IPS-NIHi11 (cell line): ENCODE measurements at places on chromosomes 2 and 18.
A peak's percentile ranks its signal among the peaks of the same experiment; 100 is the strongest.

DNA sequence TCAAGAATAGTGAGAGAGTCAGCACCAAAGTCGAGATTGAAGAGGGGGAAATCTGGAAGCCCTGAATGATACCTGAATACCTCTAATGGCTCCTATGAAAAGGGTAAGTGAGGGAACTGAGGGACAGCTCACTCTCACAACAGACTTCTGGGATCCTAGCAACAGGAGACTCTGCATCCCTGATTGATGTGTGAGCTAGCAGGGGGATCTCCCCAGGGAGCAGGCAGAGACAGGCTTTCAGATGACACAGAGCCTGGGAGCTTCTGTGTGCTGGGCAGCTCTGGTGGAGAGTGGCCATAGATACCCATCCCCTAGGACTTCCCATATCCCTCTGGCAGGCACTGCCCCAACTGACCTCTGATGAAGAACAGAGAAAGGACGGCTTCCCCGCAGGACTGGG is 206.2 kb downstream of the EXOC6B start:
- DNase-seq = no peak

DNA sequence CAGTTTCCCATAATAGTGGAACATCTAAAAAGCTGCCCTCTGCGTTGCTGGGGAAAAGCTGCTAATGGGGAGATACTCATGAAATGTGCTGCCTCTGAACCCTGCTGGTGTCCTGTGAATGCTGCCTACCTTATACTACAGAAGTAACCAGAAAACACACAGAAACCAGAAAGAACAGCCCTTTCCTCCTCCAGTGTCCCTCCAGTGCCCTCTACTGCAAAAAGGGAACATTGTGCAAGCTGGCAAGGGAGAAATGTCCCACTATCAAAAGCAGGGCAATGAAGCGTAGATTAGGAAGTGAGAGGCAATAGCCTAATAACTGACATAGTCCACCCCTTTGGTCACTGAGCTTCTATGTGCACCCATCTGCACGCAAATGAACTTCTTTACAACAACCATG is 162.7 kb upstream of the ETAA1 start:
- peak; percentile 23 for DNase-seq

DNA sequence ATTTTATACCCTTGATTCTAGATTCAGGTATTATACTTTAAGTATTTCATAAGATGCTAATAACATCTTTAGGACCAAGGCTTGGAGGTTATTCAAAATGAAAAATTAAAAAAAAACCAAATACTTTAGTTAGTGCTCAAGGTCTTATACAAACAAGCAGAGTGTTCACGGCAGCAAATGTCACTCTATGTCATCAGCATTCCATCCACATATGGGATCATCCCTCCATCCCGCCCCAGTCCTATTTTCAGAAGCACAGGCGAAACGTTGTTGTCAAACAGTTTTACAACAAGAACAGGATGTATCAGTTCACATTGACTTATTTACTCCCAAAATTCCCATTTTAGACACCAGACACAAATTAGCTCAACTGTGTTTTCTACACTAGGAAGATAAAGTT is 83.7 kb downstream of the DSEL start:
- no peak for DNase-seq

GRCh38 chr2:98800330-98801064 is 69.6 kb upstream of the MGAT4A start:
- no peak for DNase-seq

- DNase-seq = no peak
Observed at GRCh38 chr18:8960740-8961657, 141.5 kb upstream of the NDUFV2 start.

DNA sequence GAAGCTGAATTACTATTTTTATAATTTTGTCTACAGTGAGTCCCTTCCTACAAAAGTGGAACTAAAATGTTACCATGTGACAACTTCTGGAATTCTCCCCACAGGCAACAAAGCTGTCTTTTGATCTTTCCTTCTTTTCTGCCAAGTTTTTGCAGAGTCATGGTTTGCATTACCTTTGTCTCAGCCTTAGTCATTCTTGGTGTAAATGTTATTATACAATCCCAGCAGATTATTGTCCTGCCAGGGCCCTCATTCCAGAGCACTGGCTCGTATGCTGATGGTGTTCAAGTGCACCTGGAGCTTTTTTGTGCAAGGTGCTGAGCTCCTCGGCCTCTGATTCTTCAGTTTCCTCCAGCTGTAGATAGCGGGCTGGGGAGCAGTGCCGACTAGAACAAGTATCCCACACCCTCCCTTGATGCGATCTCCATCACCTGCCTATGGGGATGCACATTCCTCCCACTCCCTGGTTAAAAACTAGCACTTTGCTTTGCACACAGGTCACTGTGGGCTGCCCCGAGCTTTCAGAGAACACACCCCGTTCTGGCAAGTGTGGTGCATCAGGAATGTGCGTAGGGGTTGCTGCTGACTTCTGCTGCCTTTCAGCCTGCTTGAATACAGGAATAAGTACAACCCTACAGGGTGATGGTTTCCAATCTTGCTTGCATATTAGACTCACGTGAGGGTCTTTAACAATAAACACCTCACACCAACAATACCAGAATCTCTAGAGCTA is 263.6 kb downstream of the RNF144A start:
- DNase-seq = no peak

DNA sequence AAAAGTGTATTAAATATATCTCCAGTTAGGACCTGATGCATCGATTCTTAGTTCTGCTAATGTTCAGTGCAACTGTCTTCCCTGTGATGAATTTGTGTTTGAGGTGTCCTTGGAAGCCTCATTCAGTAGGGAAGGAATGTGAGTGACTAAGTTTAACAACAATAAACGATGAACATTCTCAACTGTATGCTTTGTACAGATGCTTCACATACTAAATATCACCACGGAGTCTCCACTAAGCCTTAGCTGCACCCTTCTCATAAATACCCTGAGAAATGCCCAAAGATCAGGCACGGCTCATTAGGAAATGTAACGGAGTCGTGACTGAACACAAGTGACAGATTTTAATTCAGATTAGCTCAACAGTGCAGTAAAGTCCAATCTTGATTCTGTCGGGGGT is 24.4 kb upstream of the AGFG1 start:
- no peak for DNase-seq

- DNase-seq = peak; percentile 77
Observed at GRCh38 chr2:238523158-238524110, 96.7 kb downstream of the ASB1 start.

DNA sequence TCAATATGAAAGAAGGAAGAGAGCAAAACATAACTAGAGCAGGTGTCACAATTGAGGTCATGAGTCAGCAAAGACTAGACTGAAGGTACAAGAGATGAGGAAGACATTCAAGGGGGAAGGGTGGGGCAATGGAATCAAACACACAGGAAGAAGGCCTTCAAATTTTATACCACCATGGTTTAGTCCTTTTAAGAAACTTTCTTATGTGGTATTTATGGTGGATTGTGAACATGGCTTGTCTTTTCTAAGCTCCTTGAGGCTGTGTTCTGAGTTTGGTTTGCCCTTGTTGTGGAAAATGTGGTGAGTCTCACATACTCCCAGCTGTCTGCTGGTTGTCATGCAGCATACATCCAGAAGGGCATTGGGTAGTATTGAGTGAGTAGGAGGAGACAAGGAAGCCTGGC is 62.1 kb downstream of the NABP1 start:
- no peak for DNase-seq

GRCh38 chr2:216369821-216370220 is 2.5 kb downstream of the MARCHF4 start:
- no peak for DNase-seq

GRCh38 chr2:164260506-164260905 is 360.8 kb downstream of the GRB14 start:
- no peak for DNase-seq

DNA sequence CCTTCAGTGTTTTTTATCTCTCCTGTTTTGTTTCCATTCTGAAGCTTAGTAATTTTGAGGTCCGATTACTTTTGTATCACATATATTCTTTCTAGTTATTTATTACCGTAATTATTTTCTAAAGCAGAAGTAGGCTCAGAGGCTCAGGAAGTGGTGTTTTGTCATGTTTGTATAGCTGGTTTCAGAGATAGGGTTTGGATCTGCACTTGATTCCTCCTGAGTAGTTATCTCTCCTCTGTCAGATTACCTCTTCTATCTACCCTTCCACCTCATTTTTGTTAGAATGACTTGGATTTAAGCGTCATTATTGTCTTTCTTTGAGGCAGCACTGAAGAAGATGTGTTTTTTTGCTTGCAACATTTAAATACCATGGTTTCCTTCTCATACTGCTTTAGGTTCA is 95.4 kb downstream of the MTA3 start:
- no peak for DNase-seq

DNA sequence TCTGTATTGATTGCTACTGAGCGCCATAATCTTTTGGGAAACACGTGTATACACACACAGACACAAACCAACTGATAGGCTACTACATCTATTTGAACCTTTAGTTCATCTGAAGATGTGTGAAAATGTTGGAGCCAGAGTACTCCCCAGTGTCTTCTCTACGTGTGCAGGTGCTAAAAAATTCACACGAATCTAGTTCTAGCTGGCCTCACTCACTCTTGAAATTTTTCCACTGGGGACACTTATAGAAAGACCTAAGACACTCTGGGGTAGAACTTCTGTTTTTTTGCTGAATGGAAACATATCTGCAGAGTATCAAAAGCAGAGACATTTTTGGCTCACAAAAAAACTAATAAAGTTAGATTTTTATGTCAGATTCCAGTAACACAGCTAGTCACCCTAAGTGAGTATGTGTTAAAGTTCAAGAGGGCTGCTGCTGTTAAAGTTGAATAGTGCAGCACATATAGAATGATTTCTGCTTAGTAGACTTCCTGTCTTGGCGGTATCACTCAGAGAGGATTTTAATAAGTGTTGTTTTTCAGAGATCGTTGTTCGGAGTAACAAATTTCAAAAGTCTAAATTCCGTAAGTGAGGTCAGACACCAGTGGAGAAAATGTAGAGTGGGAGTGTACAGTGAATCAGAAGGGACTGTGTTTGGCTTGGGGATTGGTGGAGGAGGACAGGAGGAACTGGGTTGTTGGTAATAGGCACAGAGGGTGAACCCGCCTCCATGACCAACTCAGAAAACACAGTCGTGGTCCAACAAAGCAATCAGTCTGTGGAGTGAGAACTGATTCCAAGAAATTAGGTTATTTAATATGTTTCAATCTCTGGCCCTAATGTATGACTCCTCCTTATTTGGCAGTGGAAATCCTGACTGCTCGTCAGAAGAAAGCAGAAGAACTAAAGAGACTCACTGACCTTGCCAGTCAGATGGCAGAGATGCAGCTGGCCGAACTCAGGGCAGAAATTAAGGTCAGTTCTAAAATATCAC is 43.1 kb downstream of the KCTD18 start:
- no peak for DNase-seq

DNA sequence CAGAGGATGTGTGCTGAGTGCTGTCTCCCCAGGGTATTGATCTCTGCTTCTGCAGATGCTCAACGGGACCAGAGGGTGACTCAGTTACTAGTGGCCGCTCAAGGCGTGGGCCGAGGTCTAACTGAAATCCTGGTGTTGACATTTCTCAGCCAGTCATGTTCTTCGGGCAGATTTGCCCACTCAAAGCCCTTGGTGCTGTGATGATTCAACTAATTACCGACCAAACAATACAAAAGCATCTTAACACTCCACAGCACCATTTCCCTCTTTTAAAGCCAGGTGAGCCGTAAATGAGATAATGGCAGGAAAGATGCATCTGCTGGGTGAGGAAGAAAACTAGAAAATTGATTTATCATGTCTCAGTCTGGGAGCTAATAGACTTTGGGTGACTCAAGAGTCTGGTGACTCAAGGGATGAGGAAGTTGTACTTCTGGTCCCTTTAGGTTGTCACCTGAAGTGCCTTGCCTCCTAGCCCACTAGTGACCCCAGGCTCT is 32.7 kb upstream of the PRLH start:
- DNase-seq = no peak

- DNase-seq = no peak
Observed at GRCh38 chr18:68176901-68177300, 538.0 kb downstream of the TMX3 start.

GRCh38 chr2:236971131-236971821 is 114.4 kb upstream of the COPS8 start:
- DNase-seq = no peak

GRCh38 chr2:78309460-78309859 is 716.0 kb upstream of the REG3G start:
- no peak for DNase-seq

DNA sequence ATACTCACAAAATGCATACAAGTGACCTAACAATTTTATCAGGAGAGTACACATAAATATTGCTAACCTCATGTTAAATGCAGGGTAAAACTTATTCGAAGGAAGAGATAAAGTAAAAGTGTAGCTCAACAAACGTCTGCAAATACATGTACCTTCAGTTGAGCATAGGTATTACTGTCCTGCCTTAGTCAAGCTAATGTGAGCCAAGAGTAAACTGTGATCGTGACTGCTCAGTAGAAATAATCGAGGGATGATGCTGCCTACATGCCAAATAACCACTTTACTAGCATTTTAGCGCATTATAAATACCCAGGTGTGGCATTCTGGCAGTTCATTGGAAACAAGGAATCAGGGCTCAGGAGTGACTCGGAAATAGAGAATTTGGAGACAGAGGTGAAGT is 779.5 kb downstream of the SOCS6 start:
- no peak for DNase-seq

- DNase-seq = no peak
Observed at GRCh38 chr2:239463541-239464165, 62.8 kb upstream of the HDAC4 start.

DNA sequence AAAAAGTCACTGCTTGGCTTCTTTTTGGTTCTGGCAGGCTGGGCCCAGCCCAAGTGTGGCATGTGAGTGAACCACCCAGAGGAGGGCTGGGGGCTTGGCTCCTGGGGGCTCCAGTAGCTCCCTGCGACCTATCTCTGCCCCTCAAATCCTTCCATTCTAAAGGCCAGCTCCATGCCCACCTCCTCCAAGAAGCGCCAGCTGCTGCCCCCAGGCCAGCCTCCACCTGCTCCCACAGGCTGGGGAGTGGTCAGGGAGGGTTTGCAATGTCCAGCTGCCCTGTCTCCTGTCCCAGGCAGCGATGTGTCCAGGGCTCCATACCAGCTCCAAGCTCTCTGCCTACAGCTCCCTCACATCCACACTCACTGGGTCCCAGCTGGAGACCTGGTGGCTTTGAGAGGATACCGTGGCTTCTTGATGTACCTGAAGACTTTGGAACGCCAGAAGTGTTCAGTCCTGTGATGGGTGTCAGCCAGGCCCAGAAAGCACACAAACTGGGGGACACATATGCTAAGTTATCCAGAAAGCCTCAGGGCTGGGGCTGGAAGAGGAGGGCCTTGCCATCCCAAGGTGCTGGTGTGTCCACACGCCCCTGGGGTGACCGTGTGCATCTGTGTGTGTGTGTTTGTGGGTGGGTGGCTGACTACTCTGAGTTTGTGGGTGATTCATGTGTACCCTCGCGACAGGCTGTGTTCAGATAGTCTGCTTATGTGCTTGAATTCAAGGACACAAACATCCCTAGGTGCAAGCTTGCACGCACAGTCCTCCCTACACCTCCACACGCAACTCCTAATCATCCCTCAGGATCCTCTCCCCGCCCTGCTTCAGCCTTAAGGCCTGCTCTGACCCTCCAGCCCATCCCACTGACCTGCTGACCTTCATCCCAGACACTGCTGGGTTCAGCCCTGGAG is 33.4 kb downstream of the ZFP36L2 start:
- no peak for DNase-seq

- no peak for DNase-seq
Observed at GRCh38 chr2:159904959-159905305, 106.9 kb upstream of the CD302 start.
